ENCODE measurements at places on chromosomes 1 and 21.

- DNase-seq: peak; percentile 35
These were observed 109.4 kb downstream of the RGL1 start for GRCh38 chr1:183914276-183914675.

- DNase-seq: no peak
These were observed 85.9 kb downstream of the KCNJ15 start for GRCh38 chr21:38342739-38343138.

GRCh38 chr21:39183272-39184049 lies at the start of gene PSMG1:
Gene PSMG1, minus strand, starts transcription at chr21:39183451. Its CDS starts 66 bp downstream, at chr21:39183385.
- peak; percentile 94 for DNase-seq

- DNase-seq: peak; percentile 96
These were observed 111.6 kb upstream of the ERRFI1 start for GRCh38 chr1:8137481-8138244.

- DNase-seq: no peak
These were observed 25.5 kb downstream of the CFAP74 start for GRCh38 chr1:1978108-1978507.

GRCh38 chr1:168636200-168636599 lies 59.8 kb downstream of the XCL1 start:
- DNase-seq: no peak

GRCh38 chr1:29417147-29417858 lies 181.0 kb downstream of the PTPRU start:
- DNase-seq: no peak

DNA sequence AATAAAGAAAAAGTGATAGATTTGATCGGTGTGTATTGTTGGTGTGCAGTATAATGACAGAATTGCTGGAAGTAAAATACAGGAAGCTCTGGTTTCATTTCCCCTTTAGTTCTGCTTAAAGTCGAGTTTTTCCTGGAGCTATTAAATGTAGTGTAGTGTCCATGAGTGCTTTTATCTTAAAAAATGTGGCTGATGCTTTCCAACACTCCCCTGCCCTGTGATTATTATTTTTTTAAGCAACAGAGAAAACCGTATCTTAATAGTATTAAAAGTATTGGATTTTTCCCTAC lies 1.1 kb downstream of the LGALS8 start:
- no peak for DNase-seq

DNA sequence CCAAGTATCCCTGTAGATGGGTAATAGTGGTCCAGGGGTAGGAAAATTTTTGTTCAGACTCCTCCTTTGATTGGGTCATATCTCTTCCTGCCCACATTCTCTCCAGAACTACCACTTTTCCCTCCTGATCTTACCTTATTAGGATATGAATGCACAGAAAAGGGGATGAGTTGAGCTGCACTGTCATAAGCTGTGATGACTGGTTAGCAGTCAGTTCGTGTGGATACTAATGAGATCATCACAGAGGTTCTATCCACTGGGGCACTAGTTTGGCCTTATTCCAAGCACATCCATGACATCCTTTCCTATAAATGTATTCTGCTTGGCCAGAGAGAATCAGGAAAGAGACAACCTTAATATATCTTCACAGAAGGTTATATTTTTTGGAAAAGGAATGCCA lies 22.1 kb upstream of the TBX15 start:
- DNase-seq: peak; percentile 57

DNA sequence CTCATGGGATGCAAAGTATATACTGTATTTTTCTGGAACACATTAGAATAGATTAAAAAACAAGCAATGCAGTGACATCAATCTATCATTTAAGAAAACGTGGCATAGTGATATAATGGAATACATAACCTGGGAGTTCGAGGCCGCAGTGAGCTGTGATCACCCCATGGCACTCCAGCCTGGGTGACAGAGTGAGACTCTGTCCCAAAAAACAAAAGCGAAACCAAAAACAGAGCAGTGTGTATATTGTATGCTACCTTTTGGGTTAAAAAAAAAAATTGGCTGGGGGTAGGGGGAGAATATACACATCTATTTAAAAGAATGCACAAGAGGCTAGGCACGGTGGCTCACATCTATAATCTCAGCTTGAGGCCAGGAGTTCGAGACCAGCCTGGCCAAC lies 13.5 kb downstream of the SLC2A1 start:
- no peak for DNase-seq

GRCh38 chr1:213331631-213332175 lies 280.7 kb downstream of the RPS6KC1 start:
- DNase-seq: no peak

DNA sequence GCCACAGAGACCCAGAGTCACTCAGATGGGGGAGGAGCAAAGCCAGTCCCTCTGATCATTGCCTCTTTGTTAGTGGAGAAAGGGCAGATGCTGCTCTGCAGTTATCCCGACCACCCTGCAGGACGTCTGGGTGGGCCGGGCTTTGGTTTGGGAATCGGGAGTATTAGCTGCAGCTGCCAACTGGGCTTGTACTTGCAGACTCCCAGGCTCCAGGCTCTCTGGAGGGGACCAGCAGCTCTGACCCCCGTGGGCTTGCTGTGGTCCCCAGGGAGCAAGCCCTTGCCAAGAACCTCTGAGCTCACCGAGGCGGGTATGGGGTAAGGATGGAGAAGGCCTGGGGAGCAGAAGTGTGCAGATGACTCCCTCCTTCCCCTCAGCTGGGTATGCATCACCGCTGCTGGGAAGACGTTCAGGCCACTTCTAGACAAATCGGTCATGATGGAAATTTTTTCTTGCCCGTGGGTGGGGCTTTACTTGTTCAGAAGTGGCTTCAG lies 21.6 kb downstream of the MAPKAPK2 start:
- DNase-seq: no peak

Measured in HT1080 (cell line).